CD4-positive, alpha-beta T cell (primary cell): ENCODE measurements at places on chromosomes 4 and X. TPM values are rescaled to one million over a fixed set of nuclear protein-coding genes. Genes with fewer than 3 reads are reported as not detected.

ZCCHC18 gene
- 2.9 TPM for total RNA-seq

KIAA1210 gene
- not detected for total RNA-seq

NPFFR2 gene
- not detected for total RNA-seq

AWAT2 gene
- total RNA-seq: not detected

MAGED4 gene
- 0.58 TPM for total RNA-seq

HS3ST1 gene
- total RNA-seq: not detected

SPATA4 gene
- total RNA-seq: not detected

MTNR1A gene
- total RNA-seq: not detected

PRDM8 gene
- 4.2 TPM for total RNA-seq
